ENCODE measurements at places on chromosomes 2 and 18.

- DNase-seq = no peak
Measured at GRCh38 chr18:11407940-11408339, 201.5 kb upstream of the SLC35G4 start.

DNA sequence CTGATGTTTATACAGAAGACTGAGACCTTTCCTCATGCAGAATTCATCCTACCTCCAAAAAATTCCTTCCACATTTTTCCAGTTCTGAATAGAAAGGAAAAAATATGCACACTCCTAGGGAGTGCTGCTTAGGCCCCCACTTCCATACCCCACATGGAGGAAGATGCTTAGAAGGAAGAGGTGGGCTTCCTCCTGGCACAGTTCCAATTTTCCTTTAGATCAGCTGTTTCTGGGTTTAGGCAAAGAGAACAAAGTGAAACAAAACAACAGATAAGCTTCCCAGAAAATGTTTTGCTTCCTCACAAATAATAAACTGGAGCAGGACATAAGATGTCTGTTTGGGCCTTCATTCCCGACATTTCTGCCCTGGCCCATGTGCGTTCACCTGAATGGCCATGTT is 172.6 kb downstream of the PRPF40A start:
- no peak for DNase-seq

DNA sequence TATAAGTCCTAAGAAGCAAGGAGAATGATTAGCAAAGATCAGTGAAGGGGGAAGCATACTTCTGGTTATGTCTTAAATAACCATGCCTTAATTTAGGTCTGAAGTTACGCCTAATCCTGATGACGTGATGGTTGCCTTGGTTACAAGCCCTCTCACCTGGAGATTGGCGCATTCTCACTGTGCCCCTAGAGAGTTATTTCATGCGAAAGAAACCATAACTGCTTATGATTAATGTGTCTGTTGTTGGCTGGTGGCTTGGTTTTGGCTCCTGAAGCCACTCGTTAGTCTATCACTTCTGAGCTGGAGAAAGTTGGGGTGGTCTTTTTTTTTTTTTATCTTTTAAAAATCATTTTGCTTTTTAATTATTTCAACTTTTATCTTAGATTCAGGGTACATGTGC is 47.0 kb downstream of the TNFRSF11A start:
- DNase-seq = no peak

DNA sequence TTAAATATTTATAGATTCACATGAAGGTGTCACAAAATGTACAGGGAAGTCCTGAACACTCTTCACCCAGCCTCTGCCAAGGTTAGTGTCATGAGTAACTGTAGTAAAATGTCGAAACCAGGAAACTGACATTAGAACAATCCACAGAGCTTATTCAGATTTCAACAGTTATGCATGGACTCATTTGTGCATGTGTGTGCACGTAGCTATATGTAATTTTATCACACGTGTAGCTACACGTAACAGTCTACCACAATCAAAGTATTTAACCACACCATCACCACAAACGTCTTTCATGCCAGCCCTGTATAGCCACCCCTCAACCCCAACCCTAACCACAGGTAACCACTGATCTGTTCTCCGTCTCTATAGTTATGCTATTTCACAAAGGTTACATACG is 211.7 kb upstream of the REV1 start:
- DNase-seq = no peak

DNA sequence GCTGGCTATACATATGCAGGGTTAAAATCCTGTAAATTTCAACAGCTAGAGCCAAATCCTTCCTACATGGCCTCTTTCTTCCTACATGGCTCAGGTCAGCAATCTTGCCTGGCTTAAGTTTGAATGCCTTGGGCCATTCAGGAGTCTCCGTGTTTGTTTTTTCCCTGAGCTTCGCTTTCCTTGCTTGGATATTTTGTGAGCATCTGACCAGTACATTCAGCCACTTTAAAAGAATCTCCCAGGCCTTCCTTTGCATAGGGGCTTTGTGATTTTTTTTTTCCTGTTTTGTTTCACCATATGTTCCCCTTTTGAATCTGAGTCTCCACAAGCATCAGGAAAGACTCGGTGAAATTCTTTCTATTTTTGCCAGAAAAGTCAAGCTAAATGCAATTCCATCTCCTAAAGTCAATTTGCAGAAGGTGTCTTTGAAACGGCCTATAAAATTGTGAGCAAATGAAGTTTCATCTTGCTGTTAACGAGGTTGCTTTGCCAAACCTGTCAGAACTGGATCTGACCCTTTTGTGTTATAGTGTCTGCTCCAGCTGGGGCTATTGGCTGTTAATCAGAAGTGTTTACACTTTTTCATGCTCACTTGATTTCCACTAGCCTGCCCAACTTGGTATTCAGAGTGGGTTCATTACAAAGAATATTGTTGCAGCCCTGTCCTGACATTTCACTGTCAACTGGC is 256.9 kb downstream of the DCC start:
- DNase-seq = no peak

GRCh38 chr2:64114063-64114911 is 29.9 kb downstream of the PELI1 start:
- no peak for DNase-seq

DNA sequence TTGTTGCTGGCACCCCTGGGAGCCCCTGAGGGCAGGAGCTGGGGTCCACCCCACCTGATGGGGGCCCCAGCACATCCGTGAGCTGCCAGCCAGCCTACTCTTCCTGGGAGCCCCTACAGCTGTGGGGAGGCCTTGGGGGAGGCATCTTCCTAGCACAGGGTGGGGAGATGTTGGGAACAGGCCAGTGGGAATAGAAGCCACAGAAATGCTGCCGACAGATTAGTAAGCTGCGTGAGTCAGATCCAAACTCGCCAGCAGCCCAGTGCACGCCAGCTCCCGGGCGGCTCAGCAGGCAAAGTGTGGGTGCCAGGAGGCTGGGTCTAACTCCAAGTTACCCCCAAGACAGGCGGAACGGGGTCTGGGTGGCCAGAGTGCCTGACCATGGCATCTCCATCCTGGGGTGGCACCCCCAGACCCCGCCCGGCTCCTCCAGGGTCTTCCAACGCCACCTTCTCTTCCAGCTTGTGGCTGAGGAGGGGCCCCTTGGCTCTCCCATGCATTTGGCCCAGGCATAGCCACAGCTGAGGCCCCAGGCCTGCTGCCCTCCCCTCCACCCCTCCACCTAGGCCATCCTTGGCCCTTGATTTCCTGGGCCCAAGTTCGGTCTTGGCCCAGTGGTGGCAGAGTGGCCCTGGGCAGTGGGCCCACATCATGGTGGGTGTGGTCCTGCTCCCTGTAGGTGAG is 15.3 kb downstream of the CROCC2 start:
- peak; percentile 15 for DNase-seq

DNA sequence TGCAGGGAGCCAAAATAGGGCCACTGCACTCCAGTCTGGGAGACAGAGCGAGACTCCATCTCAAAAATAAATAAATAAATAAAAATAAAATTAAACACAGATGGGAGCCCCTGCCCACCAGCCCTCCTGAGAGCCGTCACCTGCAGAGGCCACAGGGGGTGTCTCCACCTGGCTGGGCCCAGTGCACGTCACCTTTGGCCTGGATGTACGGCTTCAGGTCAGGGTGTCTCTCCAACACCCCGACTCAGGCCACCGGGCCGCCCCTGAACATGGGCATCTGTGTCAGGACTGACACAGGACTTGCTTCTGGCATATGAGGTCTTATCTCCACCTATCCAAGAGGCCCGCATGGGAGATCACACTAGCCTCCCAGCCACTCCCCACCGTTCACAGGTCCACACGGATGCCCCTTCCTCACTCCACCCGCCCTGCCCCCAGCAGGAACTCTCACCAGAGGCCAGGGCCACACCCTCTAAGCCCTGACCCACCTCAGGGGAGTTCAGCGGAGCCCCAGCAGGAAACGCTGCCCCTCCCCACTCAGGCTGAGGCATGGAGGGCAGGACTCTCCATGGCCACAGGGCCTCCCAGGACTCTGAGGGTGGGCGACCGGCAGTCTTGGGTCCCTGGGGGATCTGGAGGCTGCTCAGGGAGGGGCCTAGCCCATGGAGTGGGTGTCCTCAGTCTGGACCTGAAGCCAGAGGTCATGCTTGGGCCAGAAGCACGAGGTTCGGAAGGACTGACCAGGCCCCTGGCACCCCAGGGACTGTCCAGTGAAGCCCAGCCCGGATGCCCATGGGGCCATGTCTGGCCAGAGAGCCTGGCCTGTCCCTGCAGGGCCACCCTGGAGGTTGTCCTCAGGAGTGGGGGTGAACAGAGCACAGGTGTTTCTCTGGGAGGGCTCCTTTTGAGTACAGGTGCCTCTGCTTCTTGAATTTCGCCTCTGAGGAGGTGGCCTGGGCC is 1.6 kb upstream of the CROCC2 start:
- no peak for DNase-seq

GRCh38 chr2:16201848-16202247 is 261.5 kb downstream of the MYCN start:
- DNase-seq = no peak

DNA sequence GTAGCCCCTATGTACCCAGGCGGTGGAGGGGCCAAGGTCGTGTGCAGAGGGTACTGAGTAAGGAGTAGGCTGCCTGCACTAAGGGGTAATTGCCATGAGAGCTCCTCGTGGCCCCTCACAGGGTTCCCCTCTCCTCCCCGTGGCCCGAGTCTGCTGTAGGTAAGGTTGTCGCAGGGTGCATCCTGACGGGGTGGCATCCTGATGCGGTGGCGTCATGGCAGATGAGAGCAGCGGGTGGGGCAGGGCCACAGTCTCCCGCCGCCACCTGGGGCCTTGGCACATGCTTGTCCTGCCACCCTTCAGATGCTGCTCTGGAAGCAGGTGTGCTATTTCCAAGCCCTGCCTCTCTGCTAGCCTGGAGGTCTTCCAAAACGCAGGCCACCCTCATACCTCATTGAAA is 89.7 kb downstream of the EIPR1 start:
- DNase-seq = no peak

DNA sequence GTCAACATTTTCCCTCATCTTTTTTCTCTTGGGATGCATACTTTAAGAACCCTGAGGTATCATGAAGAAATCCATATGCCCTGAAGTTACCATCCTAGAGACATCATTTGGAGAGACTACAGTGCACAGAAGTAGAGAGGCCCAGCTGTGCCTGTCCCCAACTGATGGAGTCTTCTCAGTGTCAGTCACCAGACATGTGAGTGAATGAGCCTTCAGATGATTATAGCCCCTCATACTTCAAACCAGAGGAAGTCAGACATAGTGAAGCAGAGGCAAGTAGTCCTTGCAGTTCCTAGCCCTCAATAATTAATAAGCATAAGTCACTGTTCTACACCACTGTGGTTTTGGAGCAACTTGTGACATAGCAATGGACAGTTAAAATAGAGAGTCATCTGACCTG is 194.4 kb upstream of the ITGA4 start:
- DNase-seq = no peak

GRCh38 chr18:48099481-48100164 is 169.2 kb upstream of the SMAD2 start:
- DNase-seq = no peak

GRCh38 chr18:63367053-63367953 is at the start of gene KDSR:
Gene KDSR, minus strand, starts transcription at chr18:63367206. Its CDS starts 88 bp downstream, at chr18:63367118.
- peak; percentile 90 for DNase-seq

DNA sequence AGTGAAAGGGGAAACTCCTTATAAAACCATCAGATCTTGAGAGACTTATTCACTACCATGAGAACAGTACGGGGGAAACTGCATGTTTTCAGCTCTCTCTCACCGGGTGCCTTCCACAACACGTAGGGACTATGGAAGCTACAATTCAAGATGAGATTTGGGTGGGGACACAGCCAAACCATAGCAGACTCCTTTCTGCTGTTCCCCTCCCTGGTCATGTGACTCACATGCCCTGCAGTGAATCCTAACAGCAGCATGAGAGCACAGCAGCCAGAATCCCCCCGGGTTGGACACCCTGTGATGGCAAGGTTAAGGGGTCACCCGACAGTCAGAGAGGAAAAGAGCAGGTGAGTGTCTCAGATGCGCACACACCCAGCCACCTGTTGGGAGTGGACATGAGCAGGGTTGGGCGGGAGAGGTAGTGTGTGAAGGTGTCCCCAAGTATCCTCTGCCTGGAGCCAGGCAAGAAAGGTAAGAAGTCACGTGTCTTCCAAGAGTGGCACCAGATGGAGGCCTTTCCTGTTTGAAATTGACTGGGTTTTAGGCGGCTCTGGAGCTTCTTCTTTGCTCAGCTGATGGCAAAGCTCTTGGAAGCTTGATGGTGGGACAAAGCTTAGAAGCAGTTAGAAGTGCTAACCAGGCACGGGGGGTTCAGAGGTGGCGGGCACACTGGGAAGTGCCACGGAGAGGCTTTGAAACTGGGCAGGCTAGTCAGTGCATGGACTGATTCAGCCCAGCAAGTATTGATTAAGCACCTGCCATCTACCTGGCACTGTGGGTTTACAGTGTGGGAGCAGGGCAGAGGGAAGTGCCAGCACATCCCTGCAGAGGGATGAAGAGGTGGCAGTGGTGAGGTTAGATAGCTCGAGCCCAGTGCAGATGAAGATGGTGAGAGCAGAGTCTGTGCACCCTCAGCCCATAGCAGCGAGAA is 68.7 kb downstream of the RHOB start:
- no peak for DNase-seq

- no peak for DNase-seq
Measured at GRCh38 chr2:164060031-164060430, 324.2 kb upstream of the FIGN start.

DNA sequence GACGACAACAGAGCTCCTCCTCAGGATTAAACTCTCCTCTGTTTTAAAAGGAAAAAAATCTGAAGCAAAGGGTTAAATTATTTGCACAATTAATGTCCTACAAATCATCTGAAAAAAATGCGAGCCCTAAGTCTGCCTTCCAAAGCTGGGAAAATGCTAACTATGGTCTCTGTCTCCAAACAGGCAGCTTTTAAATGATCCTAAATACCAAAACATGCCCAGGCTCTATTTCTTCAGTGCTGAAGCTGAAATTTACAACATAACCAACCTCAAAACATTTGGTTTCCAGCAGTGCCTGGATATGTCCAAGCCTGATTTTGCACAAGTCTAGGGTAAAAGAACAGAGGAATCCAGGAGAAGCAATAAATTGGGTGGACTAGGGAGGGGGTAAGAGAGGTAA is 57.2 kb downstream of the LBH start:
- no peak for DNase-seq

DNA sequence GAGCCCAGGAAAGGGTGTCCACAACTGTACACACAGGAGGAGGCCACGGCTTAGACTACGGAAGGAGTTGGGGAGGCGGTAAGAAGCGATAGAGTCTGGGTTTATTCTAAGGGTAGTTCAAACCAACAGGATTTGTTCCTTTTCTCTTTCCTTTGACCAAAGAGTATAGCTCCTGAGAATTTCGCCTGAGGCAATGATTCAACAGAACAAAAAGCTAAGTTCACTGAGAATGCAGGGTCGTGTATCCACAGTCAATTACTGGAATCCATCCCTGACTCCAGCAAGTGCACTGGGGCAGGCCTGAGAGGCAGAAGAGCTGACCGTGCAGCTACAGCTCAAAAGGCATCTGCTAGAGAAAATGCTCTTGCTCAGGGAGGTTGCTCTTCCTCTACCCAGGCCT is 140.9 kb downstream of the TFCP2L1 start:
- DNase-seq = no peak

DNA sequence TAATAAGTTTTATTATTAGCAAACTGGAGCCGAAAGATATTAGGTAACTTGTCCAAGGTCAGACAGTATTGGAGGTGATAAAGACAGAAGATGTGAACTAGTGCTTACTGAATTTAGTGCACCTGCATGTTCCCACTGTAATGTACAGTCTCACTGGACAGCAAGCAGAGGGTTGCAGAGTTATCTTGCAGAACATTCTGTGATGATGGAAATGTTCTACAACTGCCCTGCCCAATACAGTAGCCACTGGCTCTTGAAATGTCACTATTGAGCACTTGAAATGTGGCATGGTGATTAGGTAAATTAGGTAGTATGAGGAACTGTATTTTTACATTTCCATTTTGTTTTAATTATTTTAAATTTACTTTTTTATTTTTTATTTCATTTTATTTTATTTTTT is 356.6 kb downstream of the EPHA4 start:
- DNase-seq = no peak
